NCI-H2081 (cell line): ENCODE measurements at places on chromosomes 5 and 9.

DNA sequence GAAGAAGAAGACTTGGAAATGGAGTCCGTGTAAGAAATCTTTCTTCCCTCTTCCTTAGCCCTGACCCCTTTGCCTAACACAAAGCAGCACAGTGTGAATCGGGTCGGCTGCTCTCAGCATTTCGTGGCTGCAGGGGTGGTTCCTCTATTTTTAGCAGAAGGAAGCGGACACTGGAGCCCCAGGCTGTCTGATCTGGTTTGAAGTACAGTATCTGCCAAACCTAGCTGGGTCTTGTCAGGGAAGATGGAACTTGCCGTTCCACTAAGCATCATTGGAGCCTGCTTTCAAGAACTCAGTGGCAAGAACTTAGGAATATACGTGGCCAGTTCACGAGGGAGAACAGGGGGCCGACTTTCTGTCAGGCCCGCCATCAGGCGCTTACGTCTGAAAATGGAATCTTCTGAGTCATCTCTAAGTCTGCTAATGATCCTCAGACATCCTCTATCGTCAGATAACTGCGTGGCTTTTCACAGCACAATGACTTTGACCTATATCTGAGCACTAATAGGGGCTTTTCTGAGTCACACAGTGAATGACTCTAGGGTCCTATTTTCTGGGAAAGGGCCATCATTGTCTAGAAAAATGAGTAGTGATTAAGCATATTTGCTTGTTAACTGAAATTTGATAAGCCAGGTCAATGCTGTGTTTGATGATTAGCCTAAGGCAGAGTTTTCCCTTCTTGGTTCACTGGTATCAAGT, 43.3 kb upstream of the NCS1 start:
- DNase-seq = no peak

GRCh38 chr5:154511984-154512383, 34.0 kb upstream of the HAND1 start:
- no peak for DNase-seq

DNA sequence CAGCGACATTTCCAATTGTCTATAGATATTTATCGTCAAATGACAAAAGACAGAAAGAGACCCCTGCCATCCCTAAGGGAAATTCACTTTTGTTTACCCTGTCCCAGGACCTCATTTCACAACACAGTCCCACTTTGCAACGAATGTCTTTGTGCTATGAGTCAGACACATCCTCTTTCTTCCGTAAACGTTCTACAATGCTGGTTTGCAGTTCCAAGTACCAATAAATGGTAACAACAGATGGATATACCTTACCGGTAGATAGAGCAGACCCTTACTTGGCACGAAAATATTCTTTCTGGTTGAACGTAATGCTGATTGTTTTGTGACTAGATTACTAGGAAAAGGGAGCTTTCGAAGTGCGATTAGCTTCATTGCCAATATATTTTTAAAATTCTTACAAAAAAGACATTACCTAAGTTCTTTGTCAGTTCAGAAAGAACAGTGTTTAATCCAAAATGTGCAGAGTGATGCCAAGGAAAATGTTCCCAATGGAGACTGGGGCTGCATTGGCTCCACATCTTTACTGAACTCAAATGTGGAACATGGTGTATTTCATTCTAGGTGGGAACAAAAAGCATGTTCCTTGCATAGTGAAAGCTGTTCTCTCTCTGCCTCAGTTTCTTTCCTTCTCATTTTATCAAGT, 202.5 kb upstream of the SLC27A6 start:
- no peak for DNase-seq

DNA sequence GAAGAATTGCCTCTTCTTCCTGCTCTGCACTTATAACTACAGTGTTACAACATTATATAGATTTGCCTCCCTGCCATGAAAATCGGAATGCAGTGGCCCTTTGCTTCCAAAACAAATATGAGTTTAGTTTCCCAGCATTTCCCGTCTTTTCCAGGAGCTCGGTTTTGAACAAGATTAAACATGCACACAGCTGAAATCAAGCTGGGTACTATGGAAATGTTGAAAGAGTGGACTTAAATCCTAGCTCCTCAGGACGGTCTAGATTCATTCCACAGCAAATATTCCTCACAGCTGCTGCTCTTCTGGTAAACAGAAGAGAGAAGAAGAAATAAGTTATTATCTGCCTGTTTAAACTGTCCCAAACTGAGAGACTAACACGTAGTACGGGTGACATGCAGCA, 161.4 kb downstream of the PIK3R1 start:
- DNase-seq = no peak

- no peak for DNase-seq
Observed at GRCh38 chr5:171647904-171648260, 137.7 kb upstream of the SMIM23 start.

DNA sequence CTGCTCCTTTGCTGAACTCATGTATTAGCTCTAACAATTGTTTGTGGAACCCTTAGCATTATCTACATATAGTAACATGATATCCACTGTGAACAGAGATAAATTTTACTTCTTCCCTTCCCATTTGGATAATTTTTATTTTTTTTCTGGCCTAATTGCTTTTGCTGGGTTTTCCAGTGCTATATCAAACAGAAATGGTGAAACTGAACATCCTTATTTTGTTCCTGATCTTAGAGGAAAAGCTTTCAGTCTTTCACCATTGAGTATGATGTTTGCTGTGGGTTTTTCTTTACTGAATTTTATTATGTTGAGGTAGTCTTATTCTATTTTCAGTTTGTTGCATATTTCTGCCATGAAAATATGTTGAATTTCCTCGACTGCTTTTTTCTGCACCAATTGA, 44.8 kb upstream of the STARD4 start:
- no peak for DNase-seq

DNA sequence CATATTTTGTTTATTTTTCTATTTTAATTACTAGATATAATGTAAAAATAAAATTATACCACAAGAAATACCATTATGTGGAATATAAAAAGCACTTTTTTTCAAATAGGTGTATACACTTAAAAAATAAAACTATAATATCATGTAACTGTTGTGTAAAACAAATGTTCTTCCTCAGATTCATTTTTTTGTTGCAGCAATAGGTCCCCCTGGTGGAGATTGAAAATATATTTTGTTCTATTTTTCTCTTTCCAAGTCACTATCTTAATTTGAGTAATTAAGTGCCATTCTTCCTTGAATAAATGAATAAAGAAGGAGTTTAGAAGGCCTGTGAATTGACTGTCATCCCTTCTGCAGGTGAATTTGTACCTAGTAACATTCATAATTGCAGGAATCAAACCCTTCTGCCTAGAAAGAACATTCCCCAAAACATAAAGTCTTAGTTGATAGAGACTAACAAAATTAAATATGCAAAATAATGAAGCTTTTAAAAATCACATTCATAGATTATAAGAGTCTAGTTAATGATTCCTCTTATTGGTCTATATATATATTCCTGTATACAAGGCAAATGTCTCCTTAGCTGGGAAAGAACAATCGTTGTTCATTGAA, 23.4 kb downstream of the CETN3 start:
- peak; percentile 1 for DNase-seq

- no peak for DNase-seq
Observed at GRCh38 chr5:132019337-132019736, 7.9 kb upstream of the ACSL6 start.

DNA sequence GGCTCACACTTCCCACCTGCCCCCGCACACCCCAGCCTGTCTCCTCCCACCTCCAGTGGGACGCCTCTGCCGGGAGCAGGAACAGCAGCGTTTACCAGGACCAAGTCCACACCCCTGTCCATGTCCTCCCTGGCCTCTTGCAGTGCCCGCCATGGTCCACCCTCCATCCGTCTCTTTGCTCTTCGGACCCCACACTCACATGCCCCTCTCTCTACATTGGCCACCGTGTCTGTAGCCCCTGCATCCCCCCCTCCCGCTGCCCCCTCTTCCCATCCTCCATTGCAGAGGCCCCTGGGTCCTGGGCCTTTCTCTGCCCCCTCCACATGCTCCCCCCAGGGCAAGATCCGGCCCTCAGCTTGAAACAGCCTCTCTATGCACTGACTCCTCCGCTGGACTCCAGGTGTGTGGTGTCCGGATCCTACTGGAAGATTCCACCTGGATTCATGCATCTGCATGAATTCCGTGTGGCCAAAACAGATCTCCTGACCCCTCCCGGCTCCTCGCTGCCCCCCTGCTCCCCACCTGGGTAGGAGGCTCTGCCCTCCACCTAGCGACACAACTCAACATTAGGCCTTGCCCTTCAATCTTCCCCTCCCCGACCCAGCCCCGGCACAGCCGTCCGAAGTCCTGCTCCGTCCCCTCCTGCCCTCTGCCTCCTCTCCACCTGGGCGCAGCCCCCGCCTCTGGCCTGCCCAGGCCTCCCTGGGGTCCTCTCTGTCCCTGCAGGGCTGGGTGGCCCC, 168.5 kb downstream of the OLFM1 start:
- no peak for DNase-seq

DNA sequence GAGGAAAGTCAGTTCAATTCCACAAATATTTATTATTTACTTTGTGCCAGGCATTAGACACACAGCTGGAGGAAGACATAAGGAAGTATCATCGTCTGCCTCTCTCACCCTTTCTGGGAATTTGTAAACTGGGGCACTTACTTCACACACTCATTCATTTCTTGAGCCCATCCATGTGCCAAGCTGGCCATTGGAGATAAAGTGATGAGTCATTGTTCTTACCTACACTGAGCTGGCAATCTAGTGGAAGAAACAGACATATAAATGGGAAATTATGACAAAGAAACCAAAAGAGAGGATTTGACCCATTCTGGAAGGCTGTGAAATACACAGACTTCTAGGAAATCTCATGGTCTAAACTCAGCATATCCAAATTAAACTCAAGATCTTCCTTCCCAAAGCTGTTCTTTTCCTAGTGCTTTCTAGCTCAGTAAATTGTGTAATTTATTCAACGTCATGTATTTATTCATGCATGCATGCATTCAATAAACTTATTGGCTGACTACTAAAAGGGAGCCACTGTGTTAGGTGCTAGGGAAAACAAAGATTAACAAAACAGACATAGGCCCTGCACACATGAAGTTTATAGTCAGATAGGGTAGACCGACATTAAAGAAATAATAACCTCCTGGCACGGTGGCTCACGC, 65.3 kb downstream of the SH3RF2 start:
- DNase-seq = no peak

DNA sequence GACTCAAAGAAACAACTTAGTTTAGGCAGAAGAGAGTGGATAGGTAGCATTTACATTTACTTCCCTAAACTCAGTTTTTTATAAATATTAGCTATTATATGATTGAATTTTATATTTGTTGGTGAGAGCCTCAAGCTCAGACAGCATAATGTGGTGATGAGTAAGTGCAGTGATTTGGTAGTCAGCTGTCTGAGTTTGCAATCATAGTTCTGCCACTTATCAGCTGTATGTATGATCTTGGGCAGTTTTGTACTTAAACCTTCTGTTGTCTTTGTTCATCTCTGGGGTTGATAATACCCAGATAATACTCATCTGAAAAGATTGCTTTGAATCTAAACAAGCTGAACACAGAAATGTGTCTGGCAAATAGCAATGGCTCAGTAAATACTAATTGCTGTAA, 108.8 kb downstream of the ANXA1 start:
- no peak for DNase-seq

- no peak for DNase-seq
Observed at GRCh38 chr5:110716247-110717245, 9.9 kb downstream of the TMEM232 start.

GRCh38 chr5:2003206-2003605, 120.5 kb upstream of the IRX4 start:
- no peak for DNase-seq

DNA sequence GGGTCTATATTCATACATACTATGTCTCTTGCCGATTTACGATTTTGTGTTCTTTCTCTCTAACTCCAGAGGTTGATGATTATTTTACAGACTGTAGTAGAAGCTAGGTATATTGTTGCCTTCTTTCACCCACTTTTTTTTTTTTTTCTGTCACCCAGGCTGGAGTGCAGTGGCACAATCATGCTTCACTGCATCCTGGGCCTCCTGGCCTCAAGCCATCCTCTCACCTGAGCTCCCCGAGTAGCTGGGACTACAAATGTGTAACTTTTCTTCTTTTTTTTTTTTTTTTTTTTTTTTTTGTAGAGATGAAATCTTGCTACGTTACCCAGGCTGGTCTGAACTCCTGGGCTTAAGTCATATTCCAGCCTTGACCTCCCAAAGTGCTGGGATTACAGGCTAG, 96.2 kb downstream of the CHSY3 start:
- DNase-seq = no peak

- DNase-seq = peak; percentile 70
Observed at GRCh38 chr5:17802256-17802655, 168.0 kb downstream of the TAF11L14 start.
